LHCN-M2 (cell line): ENCODE measurements at places on chromosomes 7 and 10. TPM values are rescaled to one million over a fixed set of nuclear protein-coding genes. Genes with fewer than 3 reads are reported as not detected.

DNA sequence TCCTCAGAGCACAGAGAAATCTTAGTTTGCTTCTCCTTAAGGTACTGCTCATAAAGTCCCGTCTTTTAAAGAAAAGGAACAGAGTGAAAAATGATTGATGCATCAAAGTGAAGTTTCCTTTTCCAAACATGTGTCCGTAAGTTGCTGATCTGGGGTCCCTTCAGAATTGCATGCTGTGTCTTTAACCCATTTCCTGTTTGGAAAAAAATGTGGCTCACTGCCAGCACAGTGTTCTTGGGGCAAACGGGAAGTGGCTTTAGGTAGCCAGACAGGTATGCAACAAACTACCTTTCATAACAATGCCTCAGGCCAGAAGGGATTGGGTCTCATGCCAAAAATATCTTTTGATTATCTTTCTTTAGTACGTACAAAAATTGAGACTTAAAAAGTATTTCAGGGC lies 50.9 kb downstream of the TFAM start:
- DNase-seq: peak; percentile 45

GRCh38 chr7:85974176-85974575 lies 669.5 kb upstream of the GRM3 start:
- DNase-seq: no peak

DNA sequence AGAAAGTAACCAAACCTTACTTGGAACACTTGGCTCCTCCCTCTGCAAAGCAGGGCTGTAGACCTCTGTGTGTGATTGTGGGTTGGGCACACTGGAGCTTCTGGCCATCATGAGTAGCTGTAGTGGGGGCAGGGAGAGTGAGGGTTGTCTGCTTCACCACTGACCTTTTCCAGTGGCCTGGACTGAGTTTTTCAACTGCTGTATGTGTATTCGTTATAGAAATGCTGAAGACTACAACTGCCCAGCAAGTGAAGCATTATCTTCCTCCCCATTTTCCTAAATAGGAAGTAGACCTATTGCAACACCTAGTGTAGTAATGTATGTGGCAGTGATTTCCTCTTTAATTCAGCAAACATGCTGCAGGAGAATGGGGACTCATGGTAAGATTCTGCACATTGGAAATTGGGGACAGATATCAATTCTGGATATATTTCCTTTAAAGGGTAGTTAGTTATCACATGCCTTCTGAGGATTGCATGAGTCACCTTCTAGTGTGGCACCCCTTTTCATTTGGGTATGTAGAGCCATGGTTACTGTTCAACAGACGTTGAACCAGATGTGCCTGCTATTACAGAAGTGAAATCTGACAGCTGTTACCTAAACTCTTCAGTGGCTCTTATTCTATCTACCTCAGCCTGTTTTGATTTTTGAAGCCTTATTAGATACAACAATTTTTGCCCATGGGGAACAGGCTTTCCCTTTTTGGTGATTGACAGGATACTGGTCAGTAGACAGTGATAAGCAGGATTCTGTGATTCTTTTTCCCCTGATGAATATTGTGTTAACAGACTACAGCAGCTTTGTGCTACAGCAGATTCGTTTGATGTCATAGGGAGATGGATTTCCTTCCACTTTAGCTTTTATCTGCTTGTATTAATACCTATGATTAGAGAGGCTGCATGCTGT lies 130.9 kb downstream of the SND1 start:
- peak; percentile 75 for DNase-seq

DNA sequence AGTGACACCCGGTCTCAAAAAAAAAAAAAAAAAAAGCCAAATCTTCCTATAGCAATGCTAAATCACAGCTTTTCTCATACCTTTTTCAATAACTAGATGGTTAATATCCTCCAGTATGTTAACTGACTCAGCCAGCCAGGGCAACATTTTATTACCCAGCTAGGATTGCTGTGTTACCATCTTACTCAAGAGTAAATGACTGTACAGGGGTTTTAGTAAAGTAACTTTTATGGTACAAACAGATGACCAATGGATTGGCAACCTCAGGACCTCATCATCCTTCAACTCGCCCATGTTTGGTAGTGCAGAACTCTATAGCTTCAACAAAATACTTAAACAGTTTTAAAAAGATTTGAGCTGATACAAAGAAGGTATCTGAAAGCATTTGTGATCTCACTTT lies 59.5 kb downstream of the HBP1 start:
- peak; percentile 25 for DNase-seq

Gene PLXNA4
- not detected in 2 replicates for total RNA-seq

DNA sequence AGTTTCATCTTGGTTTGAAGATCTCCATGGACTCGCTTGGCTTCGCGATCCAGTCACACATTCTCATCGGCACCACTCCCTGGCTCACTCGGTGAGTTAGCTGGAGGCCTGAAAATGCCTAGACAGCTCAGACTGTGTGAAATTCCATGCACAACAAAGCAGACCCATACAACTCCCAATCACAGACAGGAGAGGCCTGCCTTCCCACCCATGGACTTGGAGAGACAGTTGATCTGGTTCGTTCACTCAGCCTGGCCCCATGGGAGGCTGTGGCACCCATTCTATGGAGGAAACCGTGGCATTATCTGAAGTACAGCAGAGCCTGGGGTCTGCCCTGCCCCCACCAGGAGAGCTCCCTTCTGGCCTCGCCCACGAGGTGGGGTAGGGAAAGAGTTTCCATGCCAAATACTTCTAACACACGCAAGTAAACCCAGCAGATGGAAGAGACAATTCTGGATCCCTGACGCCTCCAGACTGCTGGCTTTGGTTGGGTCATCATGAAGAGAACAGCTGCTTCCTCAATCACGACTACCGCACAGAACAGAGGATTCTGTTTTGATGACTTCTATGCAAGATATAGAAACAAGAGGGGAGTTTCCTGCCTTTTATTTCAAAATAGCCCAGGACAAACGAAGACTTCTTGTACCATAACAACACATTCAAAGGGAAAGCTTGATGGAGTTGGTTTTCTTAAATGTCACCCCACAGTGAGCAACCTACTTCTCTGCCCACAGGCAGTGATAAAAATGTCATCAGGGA lies 15.9 kb downstream of the FAM53B start:
- peak; percentile 94 for DNase-seq

DNA sequence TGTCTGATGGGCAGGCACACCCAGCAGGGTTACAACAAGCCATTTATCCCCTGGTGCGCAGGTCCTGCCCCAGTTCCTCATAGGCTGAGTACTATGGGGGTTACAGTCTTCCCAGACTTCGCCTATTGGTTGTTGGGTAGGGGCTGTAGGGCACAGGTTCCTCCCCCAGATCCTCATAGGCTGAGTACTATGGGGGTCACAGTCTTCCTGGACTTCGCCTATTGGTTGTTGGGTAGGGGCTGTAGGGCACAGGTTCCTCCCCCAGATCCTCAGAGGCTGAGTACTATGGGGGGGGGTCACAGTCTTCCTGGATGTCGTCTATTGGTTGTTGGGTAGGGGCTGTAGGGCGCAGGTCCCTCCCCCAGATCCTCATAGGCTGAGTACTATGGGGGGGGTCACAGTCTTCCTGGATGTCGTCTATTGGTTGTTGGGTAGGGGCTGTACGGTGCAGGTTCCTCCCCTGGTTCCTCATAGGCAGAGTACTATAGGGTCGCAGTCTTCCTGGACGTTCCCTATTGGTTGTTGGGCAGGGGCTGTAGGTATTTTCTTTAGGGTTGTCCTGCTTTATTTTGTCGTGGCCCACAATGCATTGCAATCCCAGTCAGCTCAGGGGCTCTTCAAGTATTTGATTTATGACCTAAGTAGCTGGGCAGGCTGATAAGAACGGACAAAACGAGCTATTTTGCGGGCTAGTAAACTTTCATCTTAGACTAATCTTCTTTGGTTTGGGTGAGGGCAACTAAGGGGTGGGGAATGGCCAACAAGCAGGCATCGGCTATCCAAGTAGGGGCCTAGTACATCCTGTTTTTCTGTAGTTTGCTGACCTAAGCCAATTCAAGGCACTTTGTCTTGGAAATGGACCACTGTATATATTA lies 3.4 kb downstream of the LRRC27 start:
- no peak for DNase-seq

Gene ZNF746
- total RNA-seq: 27.6 and 29.6 TPM in 2 replicates

DNA sequence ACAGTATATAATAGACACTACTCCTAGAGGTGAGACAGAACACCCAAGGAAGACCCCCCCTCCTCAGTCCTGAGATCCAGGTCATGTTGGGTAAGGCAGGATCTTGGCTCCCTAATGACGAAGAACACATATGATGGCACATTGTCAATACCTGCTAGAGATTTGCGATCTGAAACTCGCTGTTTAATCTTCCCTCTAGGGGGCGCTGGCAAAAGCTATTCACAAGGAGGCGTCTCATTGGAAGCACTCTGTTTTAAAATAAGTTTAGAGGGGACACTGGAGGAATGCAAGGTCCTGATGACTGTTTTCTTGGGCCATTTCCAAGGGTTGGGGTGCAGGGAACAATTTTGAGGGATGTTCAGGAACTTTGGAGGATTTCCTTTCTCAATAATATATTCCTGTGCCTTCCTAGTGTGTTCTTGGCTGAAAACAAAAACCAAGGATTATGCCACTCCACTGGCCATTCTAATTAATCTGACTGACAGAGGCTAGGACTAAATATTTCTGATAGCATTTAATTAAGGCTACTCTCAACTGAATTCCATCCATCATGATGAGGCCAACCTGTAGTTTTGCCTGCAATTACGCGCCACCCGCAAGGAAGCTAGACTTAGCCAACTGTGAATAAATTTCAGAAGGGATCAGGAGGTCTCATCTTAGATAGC lies 1013.8 kb upstream of the MBL2 start:
- DNase-seq: no peak

- no peak for DNase-seq
These were observed 58.1 kb downstream of the HECW1 start for GRCh38 chr7:43170571-43170970.

DNA sequence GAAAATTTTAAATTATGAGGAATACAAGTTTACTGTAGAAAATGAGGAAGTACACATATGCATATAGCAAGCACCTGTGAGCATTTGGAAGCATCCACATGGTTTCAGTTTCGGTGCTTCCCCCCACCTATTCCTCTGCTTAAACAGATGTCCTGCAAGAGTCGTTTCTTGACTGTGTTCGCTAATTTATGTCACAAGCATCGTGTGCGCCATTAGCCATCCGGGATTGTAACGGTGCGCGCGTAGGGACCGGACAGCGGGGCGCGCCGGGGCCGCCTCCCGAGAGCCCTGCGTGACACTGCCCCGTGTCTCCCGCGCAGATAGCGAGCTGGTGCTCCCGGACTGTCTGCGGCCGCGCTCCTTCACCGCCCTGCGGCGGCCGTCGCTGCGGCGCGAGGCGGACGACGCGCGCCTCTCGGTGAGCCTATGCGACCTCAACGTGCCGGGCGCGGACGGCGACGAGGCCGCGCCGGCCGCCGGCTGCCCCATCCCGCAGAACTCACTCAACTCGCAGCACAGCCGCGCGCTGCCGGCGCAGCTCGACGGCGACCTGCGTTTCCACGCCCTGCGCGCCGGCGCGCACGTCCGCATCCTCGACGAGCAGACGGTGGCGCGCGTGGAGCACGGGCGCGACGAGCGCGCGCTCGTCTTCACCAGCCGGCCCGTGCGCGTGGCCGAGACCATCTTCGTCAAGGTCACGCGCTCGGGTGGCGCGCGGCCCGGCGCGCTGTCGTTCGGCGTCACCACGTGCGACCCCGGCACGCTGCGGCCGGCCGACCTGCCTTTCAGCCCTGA lies 90.9 kb downstream of the NEURL1 start:
- no peak for DNase-seq

Gene FBXL13
- 0.63 and 2.4 TPM in 2 replicates for total RNA-seq

DNA sequence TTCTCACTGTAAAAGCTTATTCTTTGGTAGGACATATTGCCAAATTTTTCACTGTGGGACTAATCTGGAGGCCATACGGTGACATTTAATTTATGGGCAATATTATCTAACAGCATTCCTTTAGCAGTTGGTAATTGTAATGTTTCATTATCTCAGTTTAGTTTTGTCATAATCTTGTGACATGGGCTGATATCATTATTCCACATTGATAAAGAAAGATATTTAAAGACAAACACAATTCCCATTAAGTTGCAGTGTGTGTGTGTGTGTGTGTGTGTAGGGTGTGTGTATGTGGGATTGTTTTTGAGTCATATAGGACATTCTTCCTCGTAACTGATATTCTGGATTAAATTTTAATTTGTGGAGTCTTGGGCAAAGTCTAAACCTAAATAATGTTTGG lies 238.5 kb downstream of the PRKG1 start:
- DNase-seq: no peak

DNA sequence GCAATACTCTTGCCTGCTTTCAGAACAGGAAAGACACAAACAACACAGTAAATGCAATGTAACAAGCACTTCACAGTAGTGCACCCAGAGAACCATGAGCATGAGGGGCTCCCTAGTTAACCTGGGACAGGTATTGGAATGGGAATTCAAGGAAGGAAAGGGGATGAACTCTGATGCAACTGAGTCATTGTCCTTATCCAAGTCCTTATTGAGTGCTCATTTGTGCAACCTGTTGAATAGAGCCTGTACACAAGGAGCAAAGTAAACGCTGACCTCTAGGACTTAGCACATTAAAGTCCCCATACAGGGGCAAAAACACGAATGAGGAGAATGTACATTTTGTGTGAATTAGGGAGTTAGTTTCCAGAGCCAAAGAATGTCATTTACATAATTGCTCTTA lies 276.4 kb upstream of the BMPER start:
- no peak for DNase-seq

DNA sequence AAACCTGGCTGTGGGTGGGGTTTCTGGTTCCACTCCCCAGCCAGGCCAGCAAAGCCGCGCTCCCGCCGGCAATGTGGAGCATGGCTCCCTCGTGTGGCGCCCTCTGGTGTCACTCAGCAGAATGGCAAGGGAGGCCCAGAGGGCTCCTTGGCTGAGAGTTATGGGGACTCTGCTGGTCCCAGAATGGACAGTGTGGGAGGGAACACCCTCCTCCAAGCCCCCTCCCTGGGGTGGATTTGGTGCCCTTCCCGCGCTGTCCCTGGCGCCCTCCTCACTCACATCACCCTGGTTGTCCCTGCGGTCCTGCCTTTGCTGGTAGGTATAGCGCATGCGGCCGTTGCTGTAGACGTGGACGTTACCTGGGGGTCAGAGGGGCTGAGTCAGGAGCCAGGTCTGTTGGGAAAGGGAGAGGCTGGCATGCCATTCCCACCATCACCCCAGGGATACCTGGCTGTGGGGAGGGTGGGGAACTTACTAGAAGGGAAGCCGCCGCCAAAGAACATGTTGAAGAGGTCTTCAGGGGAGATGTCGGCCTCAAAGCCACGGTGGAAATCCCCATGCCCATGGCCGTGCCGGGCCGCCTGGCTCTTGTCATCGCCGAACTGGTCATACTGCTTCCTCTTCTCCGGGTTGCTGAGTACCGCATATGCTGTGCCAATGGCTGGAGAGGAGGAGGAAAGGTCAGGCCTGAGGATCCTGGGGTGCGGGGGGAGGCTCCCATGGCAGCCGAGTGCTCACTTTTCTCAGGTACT lies 14.0 kb downstream of the DNAJB12 start:
- peak; percentile 46 for DNase-seq

DNA sequence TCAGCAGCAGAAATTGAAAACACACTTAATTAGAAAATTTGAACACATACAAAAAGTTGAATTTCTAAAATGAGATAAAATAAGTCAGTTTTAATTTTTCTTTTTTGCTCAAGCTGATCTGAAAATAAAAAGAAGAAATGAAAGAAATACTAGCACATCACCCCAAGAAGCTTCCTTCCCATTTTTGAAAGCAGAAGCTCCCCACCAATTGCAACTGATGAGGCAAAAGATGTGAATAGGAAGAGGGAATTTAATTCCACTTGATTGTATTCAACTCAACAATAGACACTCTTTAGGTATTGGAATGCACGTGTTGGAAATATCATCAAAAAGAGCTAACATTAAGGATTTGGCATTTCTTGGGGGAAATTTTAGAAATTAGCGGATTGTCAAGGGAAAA lies 175.8 kb downstream of the TRIL start:
- no peak for DNase-seq

- DNase-seq: no peak
These were observed 241.7 kb downstream of the GATA3 start for GRCh38 chr10:8296090-8296733.

Gene NME8
- total RNA-seq: not detected in 2 replicates

Gene THSD7A
- total RNA-seq: under 0.01 TPM in 2 replicates
